ENCODE measurements at places on chromosomes 1 and 21. TPM values are rescaled to one million over a fixed set of nuclear protein-coding genes. Genes with fewer than 3 reads are reported as not detected.

Gene HHAT
- 8.4 TPM for total RNA-seq

Gene DTL
- total RNA-seq: 13.6 TPM

GRCh38 chr1:229378586-229379367 is 35.9 kb upstream of the CCSAP start:
- no peak overlapping the region for H3K4me3 ChIP-seq
- no peaks in the 10 kb centered on the region for H3K36me3 ChIP-seq
- H3K27me3 ChIP-seq: no peaks in the 10 kb centered on the region
- DNase-seq: no peak
- no peak overlapping the region for H3K27ac ChIP-seq
- no peaks in the 10 kb centered on the region for H3K4me1 ChIP-seq

DNA sequence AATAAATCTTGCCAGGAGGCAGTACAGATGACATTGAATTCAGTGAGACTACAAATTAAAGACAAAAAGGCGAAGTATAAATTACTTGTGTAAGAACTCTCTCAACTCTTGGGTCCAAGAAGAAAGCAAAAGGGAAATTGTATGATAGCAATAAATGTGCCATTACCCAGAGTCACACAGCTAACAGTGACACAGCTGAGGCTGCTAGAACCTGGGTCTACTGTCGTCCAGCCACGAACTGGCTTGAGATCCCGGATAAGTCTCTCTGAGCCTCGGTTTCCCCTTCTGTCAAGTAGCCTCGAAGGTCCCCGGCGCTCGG is 362 bp upstream of the ROR1 start:
- H3K4me3 ChIP-seq: peak overlapping the region; percentile 99
- H3K36me3 ChIP-seq: no peaks in the 10 kb centered on the region
- H3K27ac ChIP-seq: no peak overlapping the region
- DNase-seq: no peak

DNA sequence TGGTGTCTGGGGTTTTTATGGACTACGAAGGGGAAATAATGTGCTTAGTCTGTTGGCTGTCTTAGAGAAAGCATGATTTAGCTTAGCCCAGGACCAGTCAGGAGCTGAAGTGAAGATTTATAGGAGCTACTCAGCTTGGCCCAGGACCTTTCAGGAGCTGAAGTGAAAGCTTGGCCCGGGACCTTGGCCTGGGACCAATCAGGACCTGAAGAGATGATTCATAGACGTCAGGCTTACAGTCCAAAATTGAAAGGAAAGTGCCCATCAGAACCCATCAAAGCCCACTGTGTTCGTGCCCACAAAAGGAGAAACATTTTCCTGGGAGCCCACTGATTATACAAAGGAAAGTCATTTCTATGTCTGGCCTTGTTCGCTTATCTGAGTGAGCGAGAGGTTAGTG is 35.6 kb downstream of the MSTO1 start:
- DNase-seq: peak; percentile 52
- no peak overlapping the region for H3K27ac ChIP-seq
- H3K27me3 ChIP-seq: no peaks in the 10 kb centered on the region
- H3K36me3 ChIP-seq: no peaks in the 10 kb centered on the region

Gene LCE1F
- not detected for total RNA-seq

DNA sequence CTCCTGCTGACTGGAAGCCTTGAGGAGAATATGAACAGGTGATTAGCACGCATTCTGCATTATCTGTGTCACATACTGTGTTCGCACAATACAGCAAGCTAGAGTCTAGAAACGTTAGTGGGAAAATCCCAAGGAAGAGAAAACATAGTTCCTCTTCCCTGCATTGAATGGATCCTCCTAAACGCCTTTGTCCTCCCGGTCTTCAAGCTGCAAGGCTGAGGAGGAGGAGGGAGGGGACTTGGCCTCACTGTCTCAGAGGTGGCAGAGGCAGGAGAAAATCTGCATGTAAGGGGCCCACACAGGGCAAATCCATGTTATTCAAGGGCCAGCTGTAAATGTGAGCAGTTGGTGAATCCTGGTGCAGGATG is 34.4 kb downstream of the WNT9A start:
- H3K27me3 ChIP-seq: no peaks in the 10 kb centered on the region
- no peak for DNase-seq
- H3K4me1 ChIP-seq: no peaks in the 10 kb centered on the region
- H3K4me3 ChIP-seq: no peak overlapping the region

DNA sequence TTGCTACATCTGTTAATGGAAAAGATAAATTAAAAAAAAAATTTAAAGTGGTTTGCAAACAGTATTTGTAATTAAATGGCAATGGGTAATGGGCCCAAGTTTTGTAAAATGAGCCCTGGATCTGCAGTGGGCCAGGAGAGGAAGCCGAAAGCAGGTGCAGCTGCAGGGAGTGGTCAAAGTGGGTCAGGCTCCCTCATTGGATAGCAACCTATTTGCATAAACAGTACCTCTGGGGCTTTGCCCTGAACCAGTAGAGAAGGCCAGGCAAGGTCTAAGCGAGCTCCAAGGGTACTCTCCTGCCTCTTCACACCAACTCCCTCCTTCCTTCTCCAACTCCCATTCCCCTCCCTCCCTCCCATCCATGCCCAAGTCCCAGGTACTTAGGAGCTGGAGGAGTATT is 138.9 kb downstream of the HMGB4 start:
- no peaks in the 10 kb centered on the region for H3K27me3 ChIP-seq
- H3K27ac ChIP-seq: no peak overlapping the region
- no peak for DNase-seq
- H3K36me3 ChIP-seq: no peaks in the 10 kb centered on the region

Gene PRKAA2
- 15.0 TPM for total RNA-seq

- no peak overlapping the region for H3K4me3 ChIP-seq
- no peak overlapping the region for H3K27ac ChIP-seq
- H3K4me1 ChIP-seq: no peaks in the 10 kb centered on the region
- no peaks in the 10 kb centered on the region for H3K36me3 ChIP-seq
Observed at GRCh38 chr1:79760531-79760930, 754.0 kb upstream of the ADGRL4 start.

All from cardiac muscle cell (in vitro differentiated cells and primary cell).